ENCODE measurements at places on chromosomes 2 and 18.

GRCh38 chr2:24625728-24626127, 134.7 kb downstream of the NCOA1 start:
- no peaks in the 10 kb centered on the region for H3K27me3 ChIP-seq
- H3K36me3 ChIP-seq, result no peaks in the 10 kb centered on the region
- no peak for DNase-seq

- H3K4me1 ChIP-seq, result no peaks in the 10 kb centered on the region
- no peak for DNase-seq
- no peaks in the 10 kb centered on the region for H3K27me3 ChIP-seq
- H3K36me3 ChIP-seq, result no peaks in the 10 kb centered on the region
- H3K27ac ChIP-seq, result no peak overlapping the region
Observed at GRCh38 chr2:116180072-116180471, 1634.4 kb upstream of the DDX18 start.

- no peak overlapping the region for H3K27ac ChIP-seq
- no peaks in the 10 kb centered on the region for H3K27me3 ChIP-seq
- no peaks in the 10 kb centered on the region for H3K4me1 ChIP-seq
- H3K36me3 ChIP-seq, result no peaks in the 10 kb centered on the region
Observed at GRCh38 chr2:29106980-29107388, 8.2 kb upstream of the CLIP4 start.

GRCh38 chr2:26636935-26637334, 4.2 kb downstream of the CIB4 start:
- H3K27ac ChIP-seq, result no peak overlapping the region
- no peak overlapping the region for H3K4me3 ChIP-seq
- DNase-seq, result no peak
- H3K4me1 ChIP-seq, result peaks cover 9% of the 10 kb centered on the region
- H3K36me3 ChIP-seq, result no peaks in the 10 kb centered on the region

DNA sequence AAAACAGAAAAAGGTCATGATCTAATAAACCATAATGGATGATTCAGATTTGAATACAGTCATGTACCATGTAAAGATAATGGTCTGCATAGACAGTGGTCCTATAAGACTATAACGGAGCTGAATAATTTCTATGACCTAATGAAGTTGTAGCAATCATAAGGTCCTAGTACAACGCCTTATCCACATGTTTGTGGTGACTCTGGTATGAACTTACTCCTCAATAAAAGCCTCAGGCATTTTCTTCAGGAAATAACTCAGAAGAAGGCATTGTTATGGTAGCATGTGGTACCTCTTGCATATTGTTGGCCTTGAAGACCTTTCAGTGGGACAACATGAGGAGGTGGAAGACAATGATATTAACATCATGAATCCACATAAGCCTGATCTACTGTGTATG, 883.3 kb downstream of the CNTNAP5 start:
- no peak overlapping the region for H3K4me3 ChIP-seq
- H3K4me1 ChIP-seq, result no peaks in the 10 kb centered on the region
- H3K27me3 ChIP-seq, result no peaks in the 10 kb centered on the region
- DNase-seq, result no peak

GRCh38 chr2:99821039-99821438, 321.4 kb downstream of the AFF3 start:
- DNase-seq, result no peak
- H3K36me3 ChIP-seq, result no peaks in the 10 kb centered on the region
- H3K4me3 ChIP-seq, result no peak overlapping the region
- H3K27ac ChIP-seq, result no peak overlapping the region

DNA sequence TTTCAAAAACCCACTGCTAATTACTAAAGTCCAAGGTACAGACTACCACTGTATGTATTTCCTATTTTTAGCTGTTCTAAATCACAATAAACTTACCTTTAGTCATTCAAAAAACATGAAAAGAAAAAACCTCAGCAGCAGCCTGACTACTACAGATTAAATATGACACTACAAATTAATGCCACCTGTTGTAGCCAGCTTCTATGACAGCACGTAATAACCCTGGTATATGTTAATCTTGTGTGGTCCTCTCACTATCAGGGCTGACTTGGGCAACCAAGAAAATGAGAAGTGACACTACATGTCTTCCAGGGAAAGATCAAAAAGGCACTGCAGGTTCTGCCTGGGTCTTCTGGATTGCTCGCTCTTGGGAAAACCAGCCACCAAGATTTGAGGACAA, 90.6 kb upstream of the FAM124B start:
- peaks cover 6% of the 10 kb centered on the region for H3K36me3 ChIP-seq
- H3K4me1 ChIP-seq, result peaks cover 8% of the 10 kb centered on the region
- H3K27ac ChIP-seq, result no peak overlapping the region
- DNase-seq, result no peak
- H3K27me3 ChIP-seq, result no peaks in the 10 kb centered on the region
- H3K4me3 ChIP-seq, result no peak overlapping the region

- no peaks in the 10 kb centered on the region for H3K36me3 ChIP-seq
- H3K27ac ChIP-seq, result no peak overlapping the region
- no peaks in the 10 kb centered on the region for H3K27me3 ChIP-seq
- no peak for DNase-seq
- no peak overlapping the region for H3K4me3 ChIP-seq
Observed at GRCh38 chr18:54090856-54091255, 133.6 kb downstream of the MBD2 start.

DNA sequence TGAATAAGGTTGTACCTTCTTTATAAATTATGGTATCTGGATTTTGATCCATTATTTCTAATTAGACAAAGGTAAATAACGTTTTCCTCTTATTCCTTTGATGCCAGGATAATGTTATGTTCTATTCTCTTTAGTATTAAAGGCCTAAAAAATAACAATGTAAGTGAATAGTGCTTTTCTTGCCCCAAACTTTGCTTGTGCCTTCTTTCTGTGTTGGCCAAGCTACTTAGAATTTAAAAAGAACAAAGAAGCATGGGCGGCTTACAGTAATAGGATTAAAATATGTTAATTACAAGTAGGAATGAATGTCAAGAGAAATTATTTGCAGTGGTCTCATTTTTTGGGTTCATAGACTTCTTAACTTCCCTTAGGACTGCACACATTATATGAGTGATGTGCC, 105.0 kb upstream of the FSIP2 start:
- no peaks in the 10 kb centered on the region for H3K36me3 ChIP-seq
- no peaks in the 10 kb centered on the region for H3K4me1 ChIP-seq
- no peaks in the 10 kb centered on the region for H3K27me3 ChIP-seq
- no peak overlapping the region for H3K4me3 ChIP-seq
- H3K27ac ChIP-seq, result no peak overlapping the region

DNA sequence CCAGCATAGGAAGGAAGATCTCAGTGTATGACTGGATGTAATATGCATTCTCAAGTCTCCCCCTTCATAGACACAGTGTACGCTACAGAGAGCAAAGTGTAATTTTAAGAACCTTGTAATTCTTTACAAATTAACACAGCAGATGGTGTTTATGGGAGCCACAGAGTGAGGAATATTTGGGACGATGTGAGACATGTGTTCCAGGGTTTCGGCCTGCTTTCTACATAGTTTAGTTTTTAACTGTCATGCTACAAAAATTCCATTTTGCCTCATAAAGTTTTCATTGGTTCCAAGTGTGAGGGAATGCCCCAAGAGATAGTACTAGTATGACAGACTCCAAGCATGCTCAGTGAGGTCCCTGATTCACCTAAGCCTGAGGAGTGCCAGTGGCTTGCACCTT, 76.2 kb upstream of the LRRTM1 start:
- no peak overlapping the region for H3K4me3 ChIP-seq
- no peaks in the 10 kb centered on the region for H3K4me1 ChIP-seq
- no peak overlapping the region for H3K27ac ChIP-seq
- H3K36me3 ChIP-seq, result no peaks in the 10 kb centered on the region

DNA sequence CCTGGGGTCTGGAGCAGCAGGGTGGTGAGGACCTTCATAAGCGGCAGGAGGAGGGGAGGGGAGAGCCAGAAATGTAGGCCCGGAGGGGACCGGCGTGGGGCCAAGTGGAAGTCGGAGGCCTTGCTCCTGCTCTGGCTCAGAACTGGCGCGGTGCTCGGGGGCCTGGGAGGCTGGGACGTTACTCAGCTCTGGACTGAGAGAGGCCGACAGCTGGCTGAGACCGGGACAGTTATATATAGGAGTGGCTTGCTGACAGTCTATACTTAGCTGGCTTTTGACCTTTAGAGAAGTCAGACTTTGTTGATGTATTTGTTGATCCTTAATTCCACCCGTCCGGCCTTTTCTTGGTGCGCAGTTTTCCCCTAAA, 15.7 kb downstream of the IGFBP5 start:
- no peak for DNase-seq
- no peak overlapping the region for H3K4me3 ChIP-seq
- H3K27me3 ChIP-seq, result no peaks in the 10 kb centered on the region
- peaks cover 9% of the 10 kb centered on the region for H3K4me1 ChIP-seq
- no peak overlapping the region for H3K27ac ChIP-seq
- no peaks in the 10 kb centered on the region for H3K36me3 ChIP-seq

DNA sequence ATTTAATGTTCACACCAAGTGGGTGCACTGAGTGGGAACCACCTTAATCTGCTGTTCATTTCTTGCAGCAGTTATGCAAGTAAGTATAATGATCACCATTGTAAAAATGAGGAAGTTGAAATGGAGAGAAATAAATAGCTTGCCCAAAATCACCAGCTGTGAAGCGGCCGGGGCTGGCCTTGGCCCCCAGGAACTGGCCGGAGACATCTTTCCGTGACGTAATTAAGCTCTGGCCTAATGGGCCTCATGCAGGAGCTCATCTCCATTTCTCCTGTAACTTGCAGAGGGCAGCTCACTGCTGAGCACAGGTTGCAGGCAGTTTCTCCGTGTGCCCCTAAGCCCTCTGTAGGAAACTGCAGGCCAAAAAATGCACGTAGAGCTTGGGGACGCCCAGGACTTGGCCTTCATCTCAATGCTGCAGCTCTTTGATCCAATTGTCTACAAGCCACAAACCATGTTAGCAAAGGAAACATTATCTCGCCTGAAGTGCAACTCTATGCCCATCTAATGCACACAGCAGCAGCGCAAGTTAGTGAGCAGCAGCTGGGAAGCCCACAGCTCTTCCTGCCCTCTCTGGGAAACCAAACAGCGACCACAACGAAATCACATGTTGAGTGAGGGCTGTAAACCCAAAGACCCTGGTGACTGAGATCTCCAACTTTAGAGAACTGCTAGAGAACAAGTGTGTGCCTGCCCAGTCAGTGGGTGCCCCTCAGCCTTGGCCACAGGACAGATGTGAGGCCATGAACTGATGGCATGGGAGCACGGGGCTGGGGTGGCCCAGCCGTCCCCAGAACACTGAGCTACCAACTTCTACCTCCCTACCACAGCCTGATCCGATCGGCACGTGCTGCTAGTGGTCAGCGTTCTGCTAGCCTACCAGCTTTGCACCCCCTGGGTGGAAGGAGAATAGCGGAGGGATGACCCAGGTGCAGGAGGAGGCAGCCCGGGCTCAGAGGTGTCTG, 28.8 kb downstream of the APCDD1 start:
- H3K27ac ChIP-seq, result peak overlapping the region; percentile 36
- H3K4me3 ChIP-seq, result no peak overlapping the region
- H3K36me3 ChIP-seq, result no peaks in the 10 kb centered on the region
- peaks cover 11% of the 10 kb centered on the region for H3K4me1 ChIP-seq
- H3K27me3 ChIP-seq, result no peaks in the 10 kb centered on the region

- DNase-seq, result no peak
- H3K27ac ChIP-seq, result no peak overlapping the region
- peaks cover 11% of the 10 kb centered on the region for H3K4me1 ChIP-seq
Observed at GRCh38 chr2:95074663-95075439, 46.8 kb downstream of the MRPS5 start.

GRCh38 chr18:37565977-37566478, 430 bp upstream of the CELF4 start:
- peak overlapping the region; percentile 65 for H3K4me3 ChIP-seq
- H3K36me3 ChIP-seq, result no peaks in the 10 kb centered on the region
- no peaks in the 10 kb centered on the region for H3K27me3 ChIP-seq
- no peak overlapping the region for H3K27ac ChIP-seq
- H3K4me1 ChIP-seq, result peaks cover 26% of the 10 kb centered on the region

- H3K27me3 ChIP-seq, result no peaks in the 10 kb centered on the region
- DNase-seq, result peak; percentile 67
- peak overlapping the region; percentile 55 for H3K4me3 ChIP-seq
- H3K36me3 ChIP-seq, result no peaks in the 10 kb centered on the region
- peak overlapping the region; percentile 98 for H3K27ac ChIP-seq
- H3K4me1 ChIP-seq, result peaks cover 45% of the 10 kb centered on the region
Observed at GRCh38 chr2:172427990-172428831, 825 bp downstream of the ITGA6 start.

DNA sequence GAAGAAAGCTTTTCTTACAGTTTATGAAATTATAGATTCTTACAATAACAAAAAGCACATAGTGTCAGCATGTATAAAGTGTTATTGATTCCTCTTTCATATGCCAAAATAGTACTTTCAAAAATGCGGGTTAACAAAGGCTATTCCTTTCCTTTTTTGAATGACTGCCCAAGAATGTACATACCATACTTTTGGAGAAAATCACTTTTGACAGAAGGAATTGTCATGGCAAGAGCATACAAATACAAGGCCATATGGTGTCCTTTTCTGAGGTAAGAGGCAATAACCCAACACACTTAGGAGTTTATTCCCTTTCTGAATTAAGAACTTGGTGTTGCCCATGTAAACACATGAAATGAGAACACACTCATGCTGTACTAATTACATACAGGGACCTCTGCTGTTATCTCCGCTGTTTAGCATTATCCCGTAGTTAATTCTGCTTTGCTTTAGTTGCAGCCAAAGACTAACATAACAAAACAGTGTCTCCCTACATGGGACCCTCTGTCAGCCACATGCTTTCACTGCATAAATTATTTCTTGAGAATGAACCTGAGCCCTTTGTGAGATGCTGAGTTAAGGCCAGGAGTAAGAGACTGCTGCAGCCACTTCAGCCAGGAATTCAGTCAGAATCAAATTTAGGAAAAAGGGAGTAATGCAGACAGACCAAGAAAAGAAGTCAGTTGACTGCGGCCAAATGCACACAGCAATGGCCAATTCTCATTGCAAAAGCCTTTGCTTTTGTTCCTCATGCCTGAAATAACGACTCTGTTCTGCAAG, 67.0 kb downstream of the CDH2 start:
- H3K4me1 ChIP-seq, result no peaks in the 10 kb centered on the region
- no peak overlapping the region for H3K27ac ChIP-seq
- DNase-seq, result no peak
- H3K4me3 ChIP-seq, result no peak overlapping the region
- no peaks in the 10 kb centered on the region for H3K27me3 ChIP-seq

- no peaks in the 10 kb centered on the region for H3K27me3 ChIP-seq
- H3K27ac ChIP-seq, result no peak overlapping the region
- no peak overlapping the region for H3K4me3 ChIP-seq
- H3K36me3 ChIP-seq, result no peaks in the 10 kb centered on the region
- no peak for DNase-seq
- H3K4me1 ChIP-seq, result no peaks in the 10 kb centered on the region
Observed at GRCh38 chr18:58896268-58896667, 31.6 kb downstream of the ZNF532 start.

DNA sequence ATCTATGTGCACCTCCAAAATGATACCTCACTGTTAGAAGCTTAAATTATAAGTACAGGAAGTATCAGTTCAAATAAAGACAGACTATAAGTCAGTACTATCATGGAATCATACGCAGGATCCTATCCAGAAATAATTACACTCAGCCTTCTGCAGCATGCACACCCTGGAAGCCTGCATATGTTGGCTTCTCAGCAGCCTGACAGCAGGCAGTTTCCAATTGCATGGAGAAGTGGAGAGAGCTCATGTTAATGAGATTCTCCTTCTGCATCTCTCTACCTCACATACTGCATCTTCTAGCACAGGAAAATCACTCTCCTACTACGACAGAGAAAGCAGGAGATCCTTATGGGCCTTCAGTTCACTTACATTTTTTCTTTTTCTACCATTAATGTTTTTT, 20.5 kb downstream of the NR4A2 start:
- no peak overlapping the region for H3K27ac ChIP-seq
- no peak overlapping the region for H3K4me3 ChIP-seq
- no peaks in the 10 kb centered on the region for H3K27me3 ChIP-seq
- DNase-seq, result no peak

- DNase-seq, result no peak
- H3K36me3 ChIP-seq, result no peaks in the 10 kb centered on the region
- H3K4me1 ChIP-seq, result no peaks in the 10 kb centered on the region
- no peak overlapping the region for H3K4me3 ChIP-seq
- H3K27ac ChIP-seq, result no peak overlapping the region
Observed at GRCh38 chr2:136378712-136379595, 261.0 kb upstream of the CXCR4 start.

Measured in body of pancreas (tissue), 4 donors.